ENCODE measurements at places on chromosomes 4 and X. TPM values are rescaled to one million over a fixed set of nuclear protein-coding genes. Genes with fewer than 3 reads are reported as not detected.

The AFM gene
- polyA plus RNA-seq: 10.4 TPM

The GPR78 gene
- 0.09 TPM for polyA plus RNA-seq

The PAGE4 gene
- not detected for polyA plus RNA-seq

The CT83 gene
- polyA plus RNA-seq: not detected

The RAB40A gene
- 1.8 TPM for polyA plus RNA-seq

DNA sequence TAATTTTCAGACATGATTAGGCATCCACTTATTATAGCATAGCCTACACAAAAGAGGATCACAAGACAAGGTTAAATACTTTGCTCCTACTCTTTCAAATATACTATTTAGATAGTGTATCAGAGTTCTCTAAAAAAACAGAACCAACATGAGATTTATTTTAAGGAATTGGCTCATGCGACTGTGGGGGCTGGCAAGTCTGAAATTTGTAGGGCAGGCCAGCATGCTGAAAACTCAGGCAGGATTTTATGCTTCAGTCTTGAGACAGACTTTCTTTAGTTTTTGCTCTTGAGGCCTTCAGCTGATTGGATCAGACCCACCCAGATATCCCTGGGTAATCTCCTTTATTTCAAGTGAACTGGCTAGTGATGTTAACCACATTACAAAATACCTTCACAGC is 169.5 kb downstream of the MAML3 start:
- DNase-seq: no peak

DNA sequence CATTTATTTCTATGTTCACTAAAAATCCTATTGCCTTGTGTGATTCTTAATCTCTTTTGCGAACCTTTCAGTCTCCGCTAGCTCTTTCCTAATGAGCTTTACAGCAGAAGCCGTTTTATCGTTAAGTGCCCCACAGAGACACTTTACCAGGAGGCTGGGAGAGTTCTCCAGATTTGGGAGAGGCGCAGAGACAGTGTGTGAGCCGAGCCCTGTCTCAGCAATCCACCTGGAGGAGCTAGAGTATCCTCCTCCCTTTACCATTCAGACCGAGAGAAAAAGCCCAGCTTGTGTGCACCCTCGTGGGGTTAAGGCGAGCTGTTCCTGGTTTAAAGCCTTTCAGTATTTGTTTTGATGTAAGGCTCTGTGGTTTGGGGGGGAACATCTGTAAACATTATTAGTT is 54.9 kb upstream of the MTM1 start:
- no peak for DNase-seq

GRCh38 chrX:28491941-28492340 is 95.3 kb upstream of the IL1RAPL1 start:
- peak; percentile 4 for DNase-seq

DNA sequence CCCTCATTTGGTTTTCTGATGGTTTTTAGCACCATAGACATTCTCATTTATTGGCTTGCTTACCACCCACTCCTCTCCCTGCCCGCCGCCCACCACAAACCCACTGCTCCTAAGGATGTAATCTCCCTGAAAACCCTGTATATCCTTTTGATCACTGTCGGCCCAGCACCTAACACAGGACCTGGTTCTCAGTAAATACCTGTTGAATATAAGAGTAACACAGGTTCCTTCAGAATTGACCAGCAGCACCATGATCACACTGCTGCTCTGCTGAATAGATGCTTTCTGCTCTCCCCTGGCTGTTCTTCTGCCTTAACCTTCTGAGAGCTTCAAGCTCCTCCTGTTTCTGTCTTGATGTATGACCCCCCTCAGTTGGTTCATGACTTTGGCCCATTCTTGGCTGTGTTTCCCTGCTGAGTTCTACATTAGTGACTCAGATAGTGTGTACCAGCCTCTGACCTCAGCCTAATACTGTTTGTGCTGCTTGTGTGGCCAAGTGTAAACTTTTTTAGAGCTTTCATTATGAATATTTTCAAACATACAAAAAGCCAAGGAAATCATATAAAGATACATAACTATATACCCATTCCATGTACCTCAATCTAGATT is 265.3 kb downstream of the FRMPD4 start:
- no peak for DNase-seq

The CENPVL1 gene
- 0.19 TPM for polyA plus RNA-seq

DNA sequence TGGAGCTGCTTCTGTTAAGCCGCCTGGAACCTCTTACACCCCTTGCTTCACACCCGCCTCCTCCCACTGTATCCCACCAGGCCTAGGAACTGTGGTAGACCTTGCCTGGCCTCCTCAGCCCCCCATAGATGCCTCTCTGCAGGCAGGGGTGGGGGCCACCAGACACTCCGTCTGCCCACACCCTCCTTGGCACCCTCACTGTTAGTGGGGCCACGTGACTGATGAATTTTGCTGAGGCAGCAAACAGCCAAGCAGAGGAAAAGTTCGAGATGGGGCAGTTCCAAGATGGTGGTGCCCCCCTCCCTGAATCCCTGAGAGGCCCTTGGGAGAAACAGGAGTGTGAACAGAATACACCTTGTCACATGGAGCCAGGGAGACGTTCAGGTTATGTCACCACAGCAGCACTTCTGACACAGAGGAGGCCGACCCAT is 41.2 kb upstream of the C4orf50 start:
- no peak for DNase-seq

- DNase-seq: no peak
Observed at GRCh38 chrX:28625223-28625622, 38.0 kb downstream of the IL1RAPL1 start.

- DNase-seq: no peak
Observed at GRCh38 chr4:154164931-154165839, 326.4 kb downstream of the DCHS2 start.

GRCh38 chrX:41661366-41662095 is 27.2 kb upstream of the GPR34 start:
- DNase-seq: no peak

DNA sequence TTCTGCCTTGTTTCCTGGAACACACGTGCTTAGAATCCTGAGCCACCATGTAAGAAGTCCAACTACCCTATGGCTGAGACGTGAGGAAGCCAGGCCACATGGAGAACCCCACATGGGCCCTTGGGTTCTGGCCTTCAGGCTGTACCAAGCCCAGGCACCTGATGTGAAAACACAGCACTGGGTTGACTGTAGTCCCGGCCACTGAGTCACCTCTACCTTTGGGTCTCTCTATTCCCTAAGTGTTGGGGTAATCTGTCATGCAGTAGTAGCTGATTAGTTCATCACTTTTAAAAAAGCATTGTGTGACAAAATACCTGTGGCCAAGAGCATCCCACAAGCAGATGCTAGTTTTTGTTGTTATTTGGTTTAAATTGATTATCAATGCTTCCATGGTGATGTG is 24.3 kb downstream of the CFAP97 start:
- no peak for DNase-seq

The ADGRG4 gene
- 7.9 TPM for polyA plus RNA-seq

The HMX1 gene
- not detected for polyA plus RNA-seq

The IRS4 gene
- 0.12 TPM for polyA plus RNA-seq

- no peak for DNase-seq
Observed at GRCh38 chr4:165359506-165359905, 19.3 kb upstream of the CPE start.

The TSPAN5 gene
- polyA plus RNA-seq: 9.9 TPM

DNA sequence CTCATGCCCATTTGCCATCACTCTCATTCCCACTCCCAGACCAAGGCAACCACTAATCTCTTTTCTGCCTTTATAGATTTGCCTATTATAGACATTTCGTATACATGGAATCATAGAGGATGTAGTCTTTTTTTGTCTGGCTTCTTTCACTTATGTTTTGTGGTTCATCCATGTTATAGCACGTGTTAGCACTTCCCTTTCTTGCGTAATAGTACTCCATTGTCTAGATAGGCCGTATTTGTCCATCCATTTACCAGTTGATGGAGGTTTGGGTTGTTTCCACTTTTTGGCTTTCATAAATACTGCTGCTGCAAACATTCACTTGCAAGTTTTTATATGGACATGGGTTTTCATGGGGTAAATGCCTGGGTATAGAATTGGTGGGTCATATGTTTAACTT is 48.4 kb downstream of the KIF4A start:
- no peak for DNase-seq

- no peak for DNase-seq
Observed at GRCh38 chrX:39398963-39399261, 597.7 kb downstream of the MID1IP1 start.

DNA sequence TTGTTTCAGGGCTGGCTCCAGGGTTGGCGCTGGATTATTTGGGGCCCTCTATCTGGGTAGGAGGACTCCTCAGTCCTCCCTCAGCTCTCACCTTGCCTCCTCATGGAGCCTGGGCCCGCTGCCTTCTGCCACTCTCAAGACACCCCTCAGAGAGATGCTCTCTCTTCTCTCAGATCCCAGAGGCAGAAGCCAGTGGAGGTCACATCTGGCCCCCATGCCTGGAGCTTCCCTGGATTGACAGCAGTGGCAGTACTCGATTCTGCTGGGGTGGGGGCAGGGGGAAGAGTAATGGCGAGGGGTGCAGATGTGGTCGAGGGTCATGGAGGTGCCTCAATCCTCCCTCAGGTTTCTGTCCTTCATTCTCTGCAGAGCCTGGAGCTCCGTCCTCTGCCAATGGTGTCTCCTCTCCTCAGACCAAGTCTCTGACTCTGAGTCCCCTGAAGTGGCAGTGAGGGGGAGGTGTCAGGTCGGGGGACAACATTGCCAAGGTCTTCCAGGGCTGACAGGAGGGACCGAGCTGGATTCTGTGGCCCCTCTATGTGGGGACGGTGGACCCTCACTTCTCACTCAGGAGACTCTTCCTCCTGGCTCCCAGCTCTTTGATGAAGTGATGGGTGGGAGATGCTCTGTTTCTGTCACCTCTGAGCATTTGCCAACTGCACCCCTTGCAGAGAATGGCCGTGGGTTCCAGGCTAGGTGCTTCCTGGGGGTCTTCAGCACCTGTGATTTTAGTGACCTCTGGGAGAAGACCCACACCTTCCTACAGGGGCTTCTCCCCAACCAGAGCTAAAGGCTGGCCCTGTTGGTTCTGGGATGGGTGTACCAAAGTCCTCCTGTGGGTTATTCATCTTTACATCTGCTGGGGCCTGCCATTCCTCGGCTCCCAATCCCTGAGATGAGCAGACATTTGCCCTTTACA is 10.9 kb upstream of the HSFX1 start:
- DNase-seq: no peak

- DNase-seq: no peak
Observed at GRCh38 chr4:164483711-164484110, 270.2 kb upstream of the SMIM31 start.

The FRMD7 gene
- polyA plus RNA-seq: not detected

The SLC6A8 gene
- polyA plus RNA-seq: 139 TPM

DNA sequence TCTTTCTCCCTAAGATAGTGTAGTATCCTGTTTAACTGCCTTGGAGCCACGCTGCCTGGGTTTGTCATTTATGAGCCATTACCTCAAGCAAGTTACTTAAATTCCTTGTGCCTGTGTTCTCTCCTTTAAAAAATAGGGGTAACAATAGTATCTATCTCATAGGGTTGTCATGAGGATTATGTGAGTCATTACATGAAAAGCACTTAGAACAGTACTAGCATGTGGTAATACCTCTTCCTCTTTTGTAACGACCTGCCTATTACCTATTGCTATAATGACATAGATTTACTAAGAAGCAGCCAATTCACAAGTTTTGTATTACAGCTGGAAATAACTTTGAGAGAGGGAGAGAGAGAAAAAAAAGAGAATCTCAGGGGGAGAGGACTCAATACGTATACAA is 834.7 kb downstream of the RAPGEF2 start:
- no peak for DNase-seq

The RNF175 gene
- polyA plus RNA-seq: 1.1 TPM

- DNase-seq: no peak
Observed at GRCh38 chr4:14091966-14092365, 464.4 kb upstream of the BOD1L1 start.

The INPP4B gene
- polyA plus RNA-seq: 6.6 TPM

The ASMTL gene
- 25.9 TPM for polyA plus RNA-seq

DNA sequence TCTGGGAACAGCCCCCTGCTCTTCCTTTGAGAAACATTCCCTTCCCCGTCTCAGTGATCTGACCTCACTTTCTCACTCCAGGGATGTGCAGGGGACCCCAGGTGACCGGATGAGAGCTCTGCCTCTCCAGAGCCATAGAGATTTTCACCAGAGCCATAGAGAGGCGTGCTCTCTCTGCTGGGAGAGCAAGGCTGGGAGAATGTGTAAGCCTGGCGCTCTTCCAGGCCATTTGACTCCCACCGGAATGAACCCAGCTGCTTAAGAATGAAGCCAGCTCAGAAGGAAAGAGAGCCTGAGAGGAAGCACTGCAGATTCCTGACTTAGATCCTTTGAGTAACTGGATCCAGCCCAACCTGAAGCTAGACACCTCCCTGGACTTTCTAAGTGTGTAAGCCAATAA is 106.4 kb downstream of the DHX15 start:
- DNase-seq: peak; percentile 44

The IL1RAPL1 gene
- polyA plus RNA-seq: 0.34 TPM
